Osteoblast (primary cell): ENCODE measurements at places on chromosomes 2 and 18. TPM values are rescaled to one million over a fixed set of nuclear protein-coding genes. Genes with fewer than 3 reads are reported as not detected.

DNA sequence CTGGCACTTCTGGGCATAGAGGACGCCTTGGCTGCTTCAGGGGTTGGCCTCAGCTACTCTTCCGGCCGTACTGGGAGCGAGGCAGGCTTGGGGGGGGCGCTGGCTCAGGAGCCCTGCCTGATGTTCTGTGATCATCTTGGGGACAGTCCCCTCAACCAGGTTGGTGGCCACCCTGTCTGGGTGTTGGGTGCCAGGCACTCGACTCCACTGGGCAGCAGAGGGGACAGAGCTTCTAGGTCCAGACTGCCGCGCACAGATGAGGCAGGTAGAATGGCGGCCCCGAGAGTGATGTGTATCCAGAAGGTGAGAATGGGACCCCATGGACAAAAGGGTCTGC is 84.9 kb downstream of the ASB1 start:
- no peak for DNase-seq
- H3K4me3 ChIP-seq, result no peak overlapping the region
- H3K36me3 ChIP-seq, result no peaks in the 10 kb centered on the region
- no peak overlapping the region for H3K27ac ChIP-seq

- H3K4me1 ChIP-seq, result no peaks in the 10 kb centered on the region
- H3K27ac ChIP-seq, result no peak overlapping the region
- no peaks in the 10 kb centered on the region for H3K27me3 ChIP-seq
- DNase-seq, result no peak
These were observed 219.5 kb upstream of the TANK start for GRCh38 chr2:160940699-160941098.

GRCh38 chr2:201152999-201153815 is 29.7 kb upstream of the CASP10 start:
- peaks cover 47% of the 10 kb centered on the region for H3K4me1 ChIP-seq
- H3K27ac ChIP-seq, result peak overlapping the region; percentile 100
- H3K4me3 ChIP-seq, result no peak overlapping the region
- H3K27me3 ChIP-seq, result no peaks in the 10 kb centered on the region
- H3K36me3 ChIP-seq, result peaks cover 48% of the 10 kb centered on the region

- peak; percentile 93 for DNase-seq
- peak overlapping the region; percentile 84 for H3K27ac ChIP-seq
- H3K4me3 ChIP-seq, result peak overlapping the region; percentile 95
- peaks cover 19% of the 10 kb centered on the region for H3K4me1 ChIP-seq
- peaks cover 18% of the 10 kb centered on the region for H3K36me3 ChIP-seq
- no peaks in the 10 kb centered on the region for H3K27me3 ChIP-seq
These were observed 909 bp downstream of the TMEM87B start for GRCh38 chr2:112055730-112056625.

DNA sequence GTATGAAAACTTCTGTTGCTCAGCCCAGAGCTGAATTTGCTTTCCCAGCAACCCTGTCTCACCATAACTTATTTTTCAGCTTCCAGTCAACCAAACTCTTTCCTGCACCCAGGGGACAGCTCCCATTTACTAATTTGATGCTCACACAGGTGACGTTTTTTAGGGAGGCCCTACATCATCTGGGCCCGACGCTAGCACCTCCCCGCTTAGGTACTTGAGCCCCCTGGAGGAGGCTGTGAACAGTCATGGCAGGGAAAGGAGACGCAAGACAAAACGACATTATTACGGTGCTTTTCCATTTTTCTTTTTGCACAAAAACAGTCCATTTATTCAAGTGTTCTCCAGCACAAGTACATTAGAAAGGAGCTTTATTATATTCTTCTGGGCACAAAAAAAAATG is 59.2 kb upstream of the POMC start:
- DNase-seq, result no peak
- H3K4me1 ChIP-seq, result peaks cover 16% of the 10 kb centered on the region
- H3K36me3 ChIP-seq, result peaks cover 2% of the 10 kb centered on the region

GRCh38 chr2:220476877-220477276 is 849.4 kb downstream of the SLC4A3 start:
- no peaks in the 10 kb centered on the region for H3K27me3 ChIP-seq
- H3K27ac ChIP-seq, result no peak overlapping the region
- H3K4me1 ChIP-seq, result no peaks in the 10 kb centered on the region
- DNase-seq, result no peak

DNA sequence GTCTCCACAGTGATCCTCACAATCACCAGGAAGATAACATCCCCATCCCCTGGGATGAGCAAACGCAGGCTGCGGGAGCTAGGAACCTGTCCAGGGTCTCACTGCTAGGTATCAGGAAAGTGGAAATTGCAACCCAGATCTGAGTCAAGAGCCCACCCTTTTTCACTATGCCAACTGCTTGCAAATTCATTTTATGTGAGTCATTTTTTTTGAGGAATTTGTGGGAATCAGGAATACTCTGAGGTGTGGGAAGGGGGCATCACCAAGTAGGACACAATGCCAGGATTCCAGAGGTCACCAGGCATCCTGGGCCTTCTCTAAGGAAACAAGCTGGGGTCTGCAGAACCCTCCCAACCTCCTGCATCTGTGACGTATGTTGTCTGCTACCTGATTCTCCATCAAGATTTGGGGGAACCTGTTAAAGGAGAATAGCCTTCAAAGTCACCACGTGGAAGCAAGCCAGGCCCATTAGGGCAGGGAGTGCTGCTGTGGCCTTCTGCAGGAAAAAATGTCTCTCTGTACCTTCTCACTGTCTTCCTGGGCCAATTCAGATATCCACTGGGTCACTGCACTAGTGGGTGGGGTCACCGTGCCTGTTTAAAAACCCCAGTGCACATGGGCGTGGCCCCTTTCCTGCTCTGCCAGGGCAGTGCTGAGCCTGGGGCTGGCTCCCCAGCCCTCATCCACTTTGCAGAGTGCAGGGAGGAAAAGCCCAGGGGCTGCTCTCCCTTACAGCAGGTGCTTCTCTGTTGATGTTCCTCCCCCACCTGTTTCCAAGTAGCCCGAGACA is 50.2 kb downstream of the MCFD2 start:
- H3K4me3 ChIP-seq, result no peak overlapping the region
- H3K36me3 ChIP-seq, result no peaks in the 10 kb centered on the region
- no peak overlapping the region for H3K27ac ChIP-seq
- peaks cover 13% of the 10 kb centered on the region for H3K4me1 ChIP-seq
- no peaks in the 10 kb centered on the region for H3K27me3 ChIP-seq

GRCh38 chr2:11495844-11496681 is 30.1 kb upstream of the E2F6 start:
- H3K4me3 ChIP-seq, result no peak overlapping the region
- no peak overlapping the region for H3K27ac ChIP-seq
- H3K4me1 ChIP-seq, result peaks cover 2% of the 10 kb centered on the region

- no peak overlapping the region for H3K4me3 ChIP-seq
- no peak overlapping the region for H3K27ac ChIP-seq
- no peaks in the 10 kb centered on the region for H3K36me3 ChIP-seq
- no peaks in the 10 kb centered on the region for H3K4me1 ChIP-seq
- no peak for DNase-seq
- no peaks in the 10 kb centered on the region for H3K27me3 ChIP-seq
These were observed 495.7 kb upstream of the SMIM21 start for GRCh38 chr18:75923169-75923568.

DNA sequence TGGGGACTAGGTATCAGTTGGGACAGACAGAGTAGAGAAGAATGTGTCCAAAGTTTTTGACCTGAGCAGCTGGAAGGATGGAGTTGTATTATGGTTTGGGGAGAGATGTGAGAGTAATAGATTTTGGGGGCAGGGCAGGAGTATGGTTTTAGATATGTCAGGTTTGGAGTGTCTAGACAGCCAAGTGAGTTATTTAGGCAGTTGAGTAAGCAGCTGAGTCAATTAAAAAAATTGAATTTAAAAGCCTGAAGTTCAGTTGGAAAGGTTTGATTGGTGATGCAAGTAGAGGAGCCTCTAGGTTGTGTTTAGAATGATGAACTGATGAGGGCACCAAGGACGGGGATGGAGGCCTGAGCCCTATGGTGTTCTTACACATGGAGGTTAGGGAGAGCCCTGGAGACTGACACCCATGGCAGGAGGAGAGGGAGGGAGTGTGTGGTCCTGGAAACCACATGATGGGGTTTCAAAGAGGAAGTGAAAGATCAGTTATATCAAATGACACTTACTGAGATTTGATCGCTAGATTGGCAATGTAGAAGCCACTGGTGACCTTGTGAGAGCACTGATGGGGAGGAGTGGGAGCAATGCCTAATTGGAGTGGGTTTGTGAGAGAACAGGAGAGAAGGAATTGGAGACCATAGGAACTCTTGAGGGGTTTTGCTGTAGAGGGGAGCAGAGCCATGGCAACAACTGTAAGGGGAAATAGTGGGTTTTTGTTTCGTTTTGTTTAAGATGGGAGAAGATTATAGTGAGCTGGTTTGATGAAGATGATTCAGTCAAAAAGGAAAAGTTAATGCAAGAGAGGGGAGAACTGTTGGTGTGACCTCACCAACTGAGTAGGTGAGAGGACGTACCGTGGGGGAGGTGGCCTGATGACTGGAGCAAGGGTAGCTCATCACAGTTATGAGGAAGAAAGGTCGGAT is 10.3 kb downstream of the ITGA6 start:
- no peaks in the 10 kb centered on the region for H3K36me3 ChIP-seq
- peaks cover 22% of the 10 kb centered on the region for H3K4me1 ChIP-seq
- H3K27me3 ChIP-seq, result no peaks in the 10 kb centered on the region
- no peak for DNase-seq
- H3K4me3 ChIP-seq, result no peak overlapping the region

- no peaks in the 10 kb centered on the region for H3K27me3 ChIP-seq
- no peak overlapping the region for H3K4me3 ChIP-seq
- no peak overlapping the region for H3K27ac ChIP-seq
- no peak for DNase-seq
- no peaks in the 10 kb centered on the region for H3K36me3 ChIP-seq
- no peaks in the 10 kb centered on the region for H3K4me1 ChIP-seq
These were observed 474.7 kb upstream of the HS6ST1 start for GRCh38 chr2:128793404-128793803.

GRCh38 chr2:102708847-102709559 is 52.8 kb upstream of the TMEM182 start:
- H3K27ac ChIP-seq, result no peak overlapping the region
- no peaks in the 10 kb centered on the region for H3K36me3 ChIP-seq
- peak; percentile 85 for DNase-seq
- H3K4me1 ChIP-seq, result no peaks in the 10 kb centered on the region
- no peak overlapping the region for H3K4me3 ChIP-seq

- H3K27me3 ChIP-seq, result no peaks in the 10 kb centered on the region
- H3K4me3 ChIP-seq, result no peak overlapping the region
- H3K4me1 ChIP-seq, result peaks cover 19% of the 10 kb centered on the region
- H3K36me3 ChIP-seq, result no peaks in the 10 kb centered on the region
These were observed 48.7 kb upstream of the MSH2 start for GRCh38 chr2:47354013-47354847.

DNA sequence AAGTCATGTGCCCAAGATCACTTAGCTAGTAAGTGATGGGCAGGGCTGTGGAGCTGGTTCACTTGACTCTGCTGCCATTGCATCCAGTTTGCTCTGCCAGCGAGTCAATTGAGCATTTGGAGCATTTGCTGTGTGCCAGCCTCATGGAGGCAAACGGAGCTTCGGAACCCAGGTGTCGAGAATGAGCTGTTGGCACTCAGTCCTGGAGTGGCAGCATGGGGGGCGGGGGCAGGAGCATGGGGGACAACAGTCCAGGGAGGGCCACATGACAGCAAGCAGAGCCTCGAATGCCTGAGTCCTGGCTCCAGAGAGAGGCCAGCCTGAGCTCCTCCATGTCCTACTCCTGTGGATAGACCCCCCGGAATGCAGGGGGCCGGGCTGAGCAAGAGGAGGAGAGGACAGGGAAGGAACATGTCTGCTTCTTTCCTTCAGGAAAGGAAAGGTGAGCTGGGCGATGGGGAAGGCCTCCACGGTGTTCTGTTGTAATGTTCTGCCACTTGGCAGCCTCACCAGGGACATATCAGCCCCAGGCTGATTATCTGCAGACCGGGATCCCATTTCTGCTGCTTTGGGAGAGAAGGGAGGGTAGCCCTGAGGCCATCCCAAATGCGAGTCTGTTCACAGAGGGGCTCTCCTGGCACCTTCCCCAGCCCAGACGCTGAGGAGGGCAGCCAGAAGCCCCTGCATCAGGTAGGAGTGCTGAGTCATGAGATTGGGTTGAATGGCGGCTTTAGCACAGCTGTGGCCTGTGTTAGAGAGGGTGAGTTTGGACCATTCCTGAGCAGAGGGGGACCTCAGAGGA is 59.6 kb downstream of the HPCAL1 start:
- H3K27me3 ChIP-seq, result no peaks in the 10 kb centered on the region
- H3K4me1 ChIP-seq, result no peaks in the 10 kb centered on the region
- H3K27ac ChIP-seq, result no peak overlapping the region
- peak; percentile 72 for DNase-seq
- peaks cover 3% of the 10 kb centered on the region for H3K36me3 ChIP-seq

- H3K27me3 ChIP-seq, result no peaks in the 10 kb centered on the region
- H3K4me3 ChIP-seq, result no peak overlapping the region
- H3K4me1 ChIP-seq, result no peaks in the 10 kb centered on the region
- no peaks in the 10 kb centered on the region for H3K36me3 ChIP-seq
- H3K27ac ChIP-seq, result no peak overlapping the region
These were observed 108.8 kb upstream of the TMEM200C start for GRCh38 chr18:6004119-6004518.

DNA sequence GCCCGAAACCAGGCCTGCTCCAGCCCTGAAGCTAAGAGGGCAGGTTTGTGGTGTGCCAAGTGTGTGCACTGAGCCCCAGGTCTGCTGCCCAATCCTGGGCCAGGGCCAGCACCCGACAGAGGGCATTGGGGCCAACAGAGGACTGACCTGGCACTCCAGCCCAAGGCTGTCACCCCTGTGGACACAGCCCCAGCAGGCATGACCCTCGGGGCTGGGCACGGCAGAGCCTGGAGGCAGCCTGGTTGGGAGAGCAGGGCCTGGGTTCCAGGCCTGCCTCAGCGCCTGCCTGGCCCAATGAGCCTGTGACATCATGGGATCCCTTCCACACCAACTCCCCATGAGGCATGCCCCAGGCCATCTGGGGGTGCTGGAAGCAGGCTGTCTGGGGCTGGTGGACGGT is 10.8 kb upstream of the SNED1 start:
- DNase-seq, result no peak
- no peaks in the 10 kb centered on the region for H3K27me3 ChIP-seq
- no peaks in the 10 kb centered on the region for H3K36me3 ChIP-seq

GRCh38 chr2:102425441-102426132 is 2.6 kb downstream of the IL18RAP start:
- H3K4me1 ChIP-seq, result no peaks in the 10 kb centered on the region
- no peak for DNase-seq
- no peak overlapping the region for H3K27ac ChIP-seq
- H3K27me3 ChIP-seq, result peaks cover 7% of the 10 kb centered on the region
- no peaks in the 10 kb centered on the region for H3K36me3 ChIP-seq

- no peaks in the 10 kb centered on the region for H3K27me3 ChIP-seq
- no peaks in the 10 kb centered on the region for H3K36me3 ChIP-seq
- no peaks in the 10 kb centered on the region for H3K4me1 ChIP-seq
- DNase-seq, result no peak
- H3K4me3 ChIP-seq, result no peak overlapping the region
These were observed 508.8 kb upstream of the CELF4 start for GRCh38 chr18:38074298-38074876.

MPHOSPH10 gene
- 15.0 and 17.0 TPM in 2 replicates for total RNA-seq

IL37 gene
- not detected in 2 replicates for total RNA-seq

GALNT14 gene
- total RNA-seq, result not detected in 2 replicates

CYP26B1 gene
- total RNA-seq, result under 0.01 TPM in 2 replicates

POLE4 gene
- 18.9 and 23.5 TPM in 2 replicates for total RNA-seq

ZNF396 gene
- 1.8 and 3.3 TPM in 2 replicates for total RNA-seq
